ENCODE measurements at places on chromosomes 12 and 14.

DNA sequence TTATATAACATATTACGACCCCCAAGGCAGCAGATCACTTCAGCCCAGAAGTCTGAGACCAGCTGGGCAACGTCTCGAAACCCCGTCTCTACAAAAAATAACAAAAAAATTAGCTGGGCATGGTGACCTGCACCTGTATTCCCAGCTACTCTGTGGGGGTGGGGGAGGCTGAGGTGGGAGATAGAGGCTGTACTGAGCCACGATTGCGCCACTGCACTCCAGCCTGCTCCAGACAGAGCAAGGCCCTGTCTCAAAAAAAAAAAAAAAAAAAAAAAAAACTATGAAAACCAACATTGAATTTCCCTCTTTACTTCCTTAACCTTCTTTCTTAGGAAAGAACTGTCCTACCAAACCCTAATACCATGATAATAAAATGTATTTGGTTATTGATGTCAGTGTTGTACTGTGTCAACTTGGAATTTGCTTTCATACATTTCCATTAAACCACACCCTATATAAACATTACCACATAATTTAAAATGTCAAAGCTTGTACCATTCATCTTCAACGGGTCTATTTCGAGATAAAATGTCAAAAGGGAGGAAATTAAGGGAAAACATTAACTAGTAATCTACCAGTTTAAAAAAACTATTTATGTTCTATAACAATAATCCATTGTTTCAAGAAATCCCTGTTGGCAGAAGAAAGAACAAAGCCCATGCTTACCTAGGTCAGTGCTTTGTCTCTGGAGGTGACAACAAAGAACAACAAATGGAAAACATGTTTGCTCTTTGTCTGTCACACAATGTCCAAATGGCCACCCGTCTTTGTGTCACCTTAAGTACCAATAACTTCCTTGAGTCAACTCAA, 17.4 kb downstream of the GALNT4 start:
- DNase-seq = no peak

DNA sequence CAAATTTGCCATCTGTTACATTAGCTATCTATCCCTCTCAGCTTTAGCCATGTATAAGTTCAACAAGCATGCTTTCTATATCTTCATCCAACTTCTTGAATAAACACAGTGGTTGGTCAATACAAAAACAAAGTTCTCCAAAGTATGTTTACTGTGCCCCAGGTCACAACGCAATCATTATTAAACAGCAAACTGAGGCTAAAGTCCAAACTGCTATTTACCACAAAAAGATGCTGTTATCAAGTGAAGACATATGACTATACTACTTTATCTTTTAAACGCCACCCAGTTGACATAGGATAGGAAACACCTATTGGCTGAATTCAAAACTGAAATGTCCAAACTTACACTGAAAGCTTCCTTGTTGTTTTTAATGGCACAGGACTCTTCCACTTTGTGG, 11.7 kb downstream of the ZCCHC8 start:
- DNase-seq = no peak

DNA sequence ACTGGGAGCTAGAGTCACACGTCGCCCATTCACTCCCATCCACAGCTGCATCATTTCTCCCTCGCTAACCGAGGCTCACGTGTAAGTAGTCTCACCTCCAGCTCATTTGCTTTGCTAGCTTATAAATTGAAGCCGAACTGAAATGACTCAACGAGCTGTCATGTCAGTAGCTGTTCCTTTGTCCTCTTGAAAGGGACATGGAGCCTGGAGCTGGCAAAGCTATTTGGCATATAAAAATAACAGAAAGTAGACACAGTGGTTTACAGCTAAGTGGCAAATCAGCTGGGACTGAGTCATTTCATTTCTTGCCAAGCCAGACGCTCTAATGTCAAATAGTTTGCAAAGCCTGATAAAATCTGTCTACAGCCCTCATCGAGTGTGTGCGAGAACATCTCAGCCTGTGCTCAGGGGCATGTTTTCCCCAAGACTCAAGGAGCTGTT, 114.4 kb upstream of the TMEM233 start:
- no peak for DNase-seq

GRCh38 chr12:99253068-99253467, 394.5 kb upstream of the GARIN6 start:
- no peak for DNase-seq

DNA sequence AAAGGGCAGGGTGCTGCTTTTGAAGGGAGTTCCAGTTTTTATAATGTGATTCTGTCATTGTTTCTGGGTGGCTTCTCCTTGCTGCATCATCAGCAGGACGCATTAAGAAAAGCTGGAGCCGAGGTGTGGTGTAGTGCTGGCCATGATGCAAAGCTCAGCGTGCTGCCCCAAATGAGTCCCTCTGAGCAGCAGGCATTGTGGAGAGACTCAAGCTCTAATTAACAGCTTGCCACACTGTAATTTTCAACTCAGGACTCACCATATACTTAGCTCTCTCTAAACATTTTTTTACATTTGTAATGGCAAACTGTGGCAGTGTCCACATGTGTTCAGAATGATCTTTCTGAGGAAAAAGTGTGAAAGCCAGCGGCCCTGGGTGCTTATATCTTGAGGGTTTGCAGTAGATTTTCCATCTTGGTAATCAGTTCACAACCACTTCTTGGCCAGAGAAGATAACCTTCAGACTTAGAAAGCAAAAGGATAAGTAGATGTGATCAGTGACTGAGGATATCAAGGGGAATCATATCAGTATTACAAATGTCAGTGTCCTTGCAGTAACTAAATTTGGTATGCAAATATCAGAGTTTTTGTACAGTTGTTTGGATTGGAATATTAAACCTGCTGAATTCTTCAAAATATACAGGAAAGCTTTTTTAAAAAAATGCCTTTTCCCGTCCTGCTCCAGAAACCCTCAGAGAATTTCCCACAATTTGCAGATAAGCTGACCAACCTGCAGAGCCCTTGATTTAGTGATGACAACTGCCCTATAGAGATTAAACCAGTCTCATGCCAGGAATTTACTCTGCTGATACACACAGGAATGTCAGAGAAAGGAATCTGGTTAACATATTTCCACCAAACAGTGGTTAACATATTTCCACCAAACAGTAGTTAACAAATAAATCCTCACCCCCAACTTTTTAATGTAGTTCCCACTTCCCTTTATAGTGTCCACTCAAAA, 63.6 kb downstream of the DAAM1 start:
- no peak for DNase-seq

DNA sequence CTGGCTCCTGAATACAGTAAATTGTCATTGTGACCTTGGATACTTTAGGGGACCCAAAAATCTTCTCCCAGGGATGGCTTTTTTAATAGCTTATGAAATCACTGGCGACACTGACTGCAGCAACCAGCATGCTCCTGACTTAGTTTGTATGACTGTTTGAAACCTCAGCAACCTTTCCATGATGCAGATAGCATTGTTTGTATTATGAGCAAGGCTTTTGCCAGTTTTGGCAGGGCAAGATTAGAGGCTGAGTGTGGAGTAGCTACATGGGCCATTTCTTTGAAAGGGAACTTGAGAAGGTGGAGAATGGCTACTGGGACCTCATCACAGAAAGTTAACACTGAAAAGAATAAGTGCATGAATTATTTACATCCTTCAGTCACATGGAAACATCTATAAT, 50.9 kb downstream of the SLC4A8 start:
- no peak for DNase-seq

GRCh38 chr12:2333491-2334195, 280.9 kb downstream of the CACNA1C start:
- DNase-seq = no peak

DNA sequence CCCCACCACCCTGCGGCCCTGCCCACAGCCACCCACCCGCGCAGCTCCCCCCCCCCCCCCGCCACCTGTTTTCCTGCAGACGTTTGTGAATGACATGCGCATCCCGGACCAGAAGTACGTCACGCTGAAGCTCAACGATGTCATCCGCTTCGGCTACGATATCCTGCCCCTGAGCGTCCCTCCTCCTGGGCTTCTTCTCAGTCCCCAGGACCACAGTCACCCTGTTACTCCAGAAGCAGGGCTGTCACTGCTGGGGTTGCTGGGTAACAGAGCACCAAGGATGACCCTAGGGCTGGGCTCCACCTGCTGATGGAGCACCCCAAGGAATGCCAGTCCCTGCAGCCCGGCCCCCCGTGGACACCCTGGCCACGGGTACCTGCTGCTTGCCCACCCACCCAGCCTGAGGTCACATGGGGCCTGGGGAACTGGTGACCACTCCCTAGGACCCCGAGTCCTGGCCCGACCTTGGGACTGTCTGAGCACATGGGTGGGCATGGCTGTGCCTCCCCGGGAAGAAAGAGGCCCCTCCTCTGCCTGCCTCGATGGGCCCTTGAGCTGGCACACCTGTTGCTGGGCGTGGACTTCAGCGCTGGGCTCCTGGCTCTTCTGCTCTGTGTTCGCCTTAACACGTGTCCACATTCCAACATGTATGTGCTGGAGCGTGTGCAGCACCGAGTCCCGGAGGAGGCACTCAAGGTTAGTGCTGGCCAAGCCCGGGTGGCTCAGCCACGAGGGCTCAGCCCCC, 12.9 kb downstream of the CEP170B start:
- DNase-seq = no peak

DNA sequence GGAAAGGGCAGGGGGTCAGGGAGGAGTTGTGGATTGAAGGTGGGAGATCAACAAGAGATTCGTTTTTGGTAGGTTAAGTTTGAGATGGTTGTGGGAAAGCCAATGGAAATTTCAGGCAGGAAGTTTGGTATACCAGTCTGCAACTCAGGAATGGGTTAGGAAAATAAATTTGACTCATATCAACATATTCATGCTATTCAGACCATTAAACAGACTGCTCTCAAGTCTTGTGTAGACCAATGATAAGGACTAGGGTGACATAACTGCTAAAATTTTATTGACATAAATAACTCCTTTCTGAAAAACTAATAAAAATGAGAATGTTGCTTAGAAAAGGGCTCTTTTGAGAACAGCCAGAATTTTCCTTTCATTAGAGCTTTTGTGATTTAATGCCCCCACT, 60.0 kb downstream of the PLEKHA5 start:
- DNase-seq = no peak

- no peak for DNase-seq
Measured at GRCh38 chr12:105855361-105856047, 283.2 kb downstream of the NUAK1 start.

DNA sequence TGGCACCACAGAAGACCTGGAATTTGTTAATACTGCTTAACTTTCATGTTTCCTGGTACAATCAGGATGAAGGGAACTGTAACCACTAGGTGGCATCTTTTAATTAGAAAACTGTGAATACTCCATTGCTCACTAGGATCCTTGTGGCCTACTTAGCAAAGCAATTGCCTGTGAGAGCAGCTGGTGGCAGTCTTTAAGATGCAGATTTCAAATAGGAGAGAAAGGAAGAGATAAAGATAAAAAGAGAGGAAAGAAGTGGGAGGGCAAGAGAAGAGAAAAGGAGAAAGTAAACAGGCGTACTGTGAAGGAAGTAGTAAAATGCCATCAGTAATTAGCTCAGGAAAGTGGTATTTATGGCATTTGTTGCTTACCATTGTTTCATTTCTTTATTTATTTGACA, 114.5 kb downstream of the RAD51B start:
- DNase-seq = no peak

DNA sequence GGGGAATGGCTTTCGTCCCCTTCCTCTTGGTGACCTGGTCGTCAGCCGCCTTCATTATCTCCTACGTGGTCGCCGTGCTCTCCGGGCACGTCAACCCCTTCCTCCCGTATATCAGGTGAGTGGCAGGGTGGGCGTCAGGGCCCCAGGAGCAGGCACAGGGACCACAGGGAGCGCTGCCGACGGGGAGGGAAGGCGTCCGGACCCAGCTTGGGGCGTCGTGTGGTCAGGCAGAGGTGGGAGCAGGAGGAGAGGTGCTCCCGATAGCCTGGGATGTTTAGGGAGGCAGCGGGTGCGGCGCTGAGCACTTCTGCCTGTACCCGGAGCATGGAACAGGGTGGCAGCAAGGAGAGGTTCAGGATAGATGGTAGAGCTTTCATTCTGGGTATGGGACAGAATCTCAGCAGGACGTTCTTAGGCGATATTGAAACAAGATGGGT, 444 bp downstream of the DRAM1 start:
- peak; percentile 42 for DNase-seq

DNA sequence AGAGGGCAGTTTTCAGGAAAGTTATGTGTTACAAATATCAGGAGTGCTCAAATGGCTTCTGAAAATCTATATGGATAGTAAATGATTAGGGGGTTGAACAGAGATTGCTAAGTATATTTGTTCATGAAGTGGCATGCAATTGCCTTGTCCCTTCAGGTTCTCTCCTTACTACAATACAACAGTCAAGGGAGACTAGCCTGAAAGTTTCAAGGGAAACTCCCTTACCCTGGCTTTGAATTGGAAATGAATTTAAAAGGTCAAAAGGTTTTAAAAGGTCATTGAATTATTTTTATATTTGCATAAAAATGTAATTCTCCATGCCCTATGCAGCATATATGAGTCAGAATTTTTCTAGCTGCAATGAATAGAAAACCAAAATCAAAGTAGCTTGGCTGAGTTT, 253.1 kb upstream of the SYT1 start:
- no peak for DNase-seq

DNA sequence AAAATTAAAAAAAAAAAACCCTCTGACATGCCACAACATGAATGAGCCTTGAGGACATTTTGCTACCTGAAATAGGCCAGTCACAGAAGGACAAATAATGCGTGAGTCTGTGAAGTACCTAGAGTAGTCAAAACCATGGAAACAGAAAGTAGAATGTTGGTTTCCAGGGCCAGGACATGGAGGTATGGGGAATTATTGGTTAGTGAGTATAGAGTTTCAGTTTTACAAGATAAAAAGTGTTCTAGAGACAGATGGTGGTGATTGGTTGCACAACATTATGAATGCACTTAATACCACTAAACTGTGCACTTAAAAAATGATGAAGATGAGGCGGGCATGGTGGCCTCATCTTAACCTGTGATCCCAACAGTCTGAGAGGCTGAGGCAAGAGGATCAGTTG, 47.6 kb upstream of the ZFP36L1 start:
- no peak for DNase-seq

DNA sequence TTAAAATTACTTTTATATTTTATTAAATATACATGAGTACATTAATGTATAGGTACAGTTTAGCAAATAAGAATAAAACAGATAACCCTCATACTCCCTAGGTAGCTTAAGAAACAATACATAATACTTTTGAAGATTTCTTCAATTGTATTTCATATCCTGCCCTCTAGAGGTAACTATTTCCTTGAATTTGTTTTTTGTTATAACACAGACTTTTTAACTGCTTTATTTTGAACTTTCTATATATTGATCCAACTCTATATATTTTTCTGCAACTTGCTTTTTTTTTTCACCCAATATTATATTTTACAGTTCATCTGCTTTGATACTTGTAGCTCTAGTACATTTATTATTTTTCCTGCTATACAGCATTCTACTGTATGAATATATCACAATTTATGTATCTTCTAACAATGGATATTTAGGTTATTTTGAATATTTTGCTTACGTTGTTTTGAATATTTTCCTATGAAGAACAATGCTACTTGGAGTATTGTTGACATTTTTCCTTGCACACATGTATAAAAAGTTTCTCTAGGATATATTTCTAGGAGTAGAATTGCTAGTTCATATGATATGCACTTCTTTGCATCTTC, 72.8 kb upstream of the ABCD2 start:
- no peak for DNase-seq

Measured in Caco-2 (cell line).